ENCODE measurements at places on chromosomes 6 and 20. TPM values are rescaled to one million over a fixed set of nuclear protein-coding genes. Genes with fewer than 3 reads are reported as not detected.

The FAM209A gene
- not detected for total RNA-seq

DNA sequence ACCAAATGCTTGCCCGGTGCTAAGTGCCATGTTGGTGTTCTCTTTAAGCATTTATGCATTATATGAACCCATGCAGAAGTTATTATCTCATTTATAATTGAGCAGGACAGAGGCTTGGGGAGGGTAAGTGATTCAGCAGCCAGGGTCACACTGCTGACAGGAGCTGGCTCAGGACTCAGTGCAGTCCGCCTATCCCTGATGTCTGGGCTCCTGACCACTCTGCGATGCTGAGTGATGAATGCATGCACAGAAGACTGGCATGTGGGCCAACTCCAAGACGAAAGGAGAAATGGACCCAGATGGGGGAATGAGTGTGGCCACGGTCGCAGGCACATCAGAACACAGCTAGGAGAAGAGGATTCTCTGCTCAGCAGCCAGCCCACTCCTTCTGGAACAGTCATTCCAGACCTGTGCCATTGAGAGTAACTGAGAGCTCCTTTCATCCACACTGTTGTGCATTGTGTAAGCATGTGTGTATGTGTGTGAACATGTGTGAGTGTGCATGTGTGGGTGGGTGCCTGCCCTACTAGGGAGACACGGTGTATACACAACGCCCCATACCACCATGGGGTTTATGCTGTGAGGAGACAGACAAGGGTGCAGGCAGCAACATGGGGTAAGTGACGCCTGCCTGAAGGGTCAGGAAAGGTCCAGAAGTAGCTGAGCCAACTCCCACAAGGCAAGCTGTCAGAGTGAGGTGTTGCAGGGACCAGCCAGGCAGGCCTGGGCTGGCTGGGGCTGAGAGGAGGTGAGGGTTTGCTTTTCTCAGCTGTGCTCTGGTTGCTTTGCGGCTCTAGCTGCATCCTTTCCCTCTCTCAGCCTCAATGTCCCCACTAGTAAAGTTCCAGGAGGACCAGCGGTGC is 97.8 kb upstream of the PMEPA1 start:
- DNase-seq: no peak

GRCh38 chr6:34816635-34817301 is 24.9 kb downstream of the BLTP3A start:
- no peak for DNase-seq

DNA sequence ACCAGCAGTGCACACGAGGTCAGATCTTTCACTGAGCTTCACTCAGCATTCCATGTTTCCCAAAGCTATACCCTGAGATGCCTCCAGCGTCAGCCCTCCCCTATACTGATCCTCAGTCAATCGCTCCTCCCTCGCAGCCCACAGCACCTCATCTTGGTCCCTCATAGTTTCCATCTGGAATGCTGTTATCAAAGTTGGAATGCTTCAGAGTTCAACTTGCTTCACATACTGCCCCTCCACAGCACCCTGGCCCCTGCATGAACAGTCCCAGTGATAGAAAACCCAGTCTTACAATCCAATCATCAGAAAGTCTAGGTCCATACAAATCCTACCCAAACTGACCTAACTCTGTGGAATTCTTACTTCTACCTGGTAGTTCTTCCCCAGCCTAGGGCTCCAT is 20.0 kb downstream of the SPAG4 start:
- no peak for DNase-seq

- DNase-seq: no peak
Observed at GRCh38 chr6:3878048-3878666, 29.0 kb downstream of the FAM50B start.

GRCh38 chr6:121951918-121952379 is 447.5 kb upstream of the HSF2 start:
- DNase-seq: peak; percentile 85

The BNIP5 gene
- not detected for total RNA-seq

DNA sequence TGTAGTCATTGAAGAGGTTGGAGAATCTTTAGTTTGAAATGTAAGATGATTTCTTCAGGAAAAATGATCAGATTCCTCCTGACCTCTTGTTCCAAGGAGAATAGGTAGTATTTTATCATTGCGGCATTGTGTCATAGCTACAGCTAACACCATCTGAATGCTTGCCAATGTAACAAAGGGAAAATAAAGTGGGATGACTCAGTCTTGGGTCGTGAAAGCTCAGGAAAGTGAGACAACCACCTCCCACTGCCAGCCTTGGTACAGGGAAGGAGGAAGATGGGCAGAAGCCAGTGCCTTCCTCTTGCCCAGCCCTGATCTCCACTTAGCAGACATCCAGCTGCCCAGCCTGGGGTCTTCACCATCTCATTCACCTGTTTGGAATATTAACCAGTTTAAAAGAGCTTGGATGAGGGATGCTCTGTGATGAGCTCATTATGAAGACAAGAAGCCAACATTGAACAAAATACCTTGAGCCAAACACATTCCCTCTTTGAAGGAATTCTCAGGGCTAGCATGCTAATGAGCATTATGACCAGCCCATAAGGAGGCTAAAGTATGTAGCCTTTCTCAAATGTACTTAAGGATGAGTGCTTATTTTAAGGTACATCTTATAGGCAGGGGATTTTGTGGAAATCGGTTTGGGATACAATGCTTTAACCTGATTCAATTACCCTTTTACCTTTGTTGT is 40.0 kb upstream of the APCDD1L start:
- DNase-seq: peak; percentile 77

The DNAH8 gene
- 0.97 TPM for total RNA-seq

- no peak for DNase-seq
Observed at GRCh38 chr6:170264086-170264485, 26.8 kb downstream of the DLL1 start.

The PKHD1 gene
- not detected for total RNA-seq

DNA sequence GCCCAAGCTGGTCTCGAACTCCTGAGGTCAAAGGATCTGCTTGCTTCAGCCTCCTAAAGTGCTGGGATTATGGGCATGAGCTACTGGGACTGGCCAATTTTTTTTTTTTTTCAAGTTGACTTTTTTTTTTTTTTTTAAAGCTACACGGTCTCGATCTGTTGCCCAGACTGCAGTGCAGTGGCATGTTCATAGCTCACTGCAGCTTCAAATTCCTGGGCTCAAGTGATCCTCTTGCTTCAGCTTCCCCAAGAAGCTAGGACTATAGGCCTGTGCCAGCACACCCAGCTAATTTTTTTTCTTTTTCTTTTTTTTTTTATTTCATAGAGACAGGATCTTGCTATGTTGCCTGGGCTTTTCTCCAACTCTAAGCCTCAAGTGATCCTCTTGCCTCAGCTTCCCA is 59.5 kb downstream of the NCOA3 start:
- no peak for DNase-seq

The SMIM8 gene
- total RNA-seq: 8.2 TPM

DNA sequence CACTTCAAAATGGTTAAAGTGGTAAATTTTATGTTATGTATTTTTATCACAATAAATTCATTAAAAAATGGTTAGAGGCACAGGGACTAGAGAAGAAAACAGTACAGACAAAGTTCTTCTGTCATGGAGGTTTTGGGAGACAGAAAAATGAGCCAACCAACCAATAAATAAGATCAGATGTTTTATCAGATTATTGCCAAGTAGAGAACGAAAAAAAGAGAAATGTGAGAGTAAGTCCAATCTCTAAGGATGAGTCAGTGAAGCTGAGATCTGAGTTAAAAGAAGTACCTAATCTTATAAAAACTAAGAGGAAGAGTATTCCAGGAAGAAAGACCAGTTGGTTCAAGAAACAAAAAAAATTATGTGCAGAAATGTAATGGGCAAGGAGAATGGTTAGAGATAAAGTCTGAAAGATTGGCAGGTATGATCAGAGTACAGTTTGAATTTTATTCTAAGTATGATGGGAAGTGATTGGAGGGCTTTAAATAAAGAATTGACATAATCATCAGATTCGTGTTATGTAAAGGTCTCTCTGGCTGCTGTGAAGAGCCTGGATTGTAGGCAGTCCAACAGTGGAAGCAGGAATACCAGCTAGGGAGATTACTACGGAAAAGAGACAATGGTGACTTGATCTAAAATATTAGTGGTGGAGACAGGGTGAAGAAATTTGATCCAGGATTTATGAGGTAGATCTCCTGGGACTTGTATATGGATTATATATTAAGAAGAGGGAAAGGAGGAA is 79.6 kb downstream of the RCAN2 start:
- no peak for DNase-seq

GRCh38 chr6:133916650-133917151 is 27.8 kb downstream of the TCF21 start:
- peak; percentile 83 for DNase-seq

DNA sequence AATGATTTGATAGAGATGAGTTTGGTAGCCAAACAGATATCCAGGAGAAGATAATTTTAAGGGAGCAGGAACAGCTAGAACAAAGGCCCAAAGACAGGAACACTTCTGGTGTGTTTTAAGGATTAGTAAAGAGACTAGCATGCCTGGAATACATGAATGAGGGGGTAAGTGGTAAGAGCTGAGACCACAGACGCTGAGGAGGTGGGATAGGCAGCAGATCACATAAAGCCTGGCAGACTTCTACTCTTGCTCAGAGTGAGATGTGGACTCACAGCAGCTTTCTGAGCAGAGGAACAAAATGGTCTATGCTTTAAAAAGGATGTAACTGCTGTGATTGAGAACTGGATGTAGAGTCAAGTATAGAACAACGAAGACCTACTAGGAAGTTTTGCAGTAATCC is 100.1 kb downstream of the EPHA7 start:
- no peak for DNase-seq

DNA sequence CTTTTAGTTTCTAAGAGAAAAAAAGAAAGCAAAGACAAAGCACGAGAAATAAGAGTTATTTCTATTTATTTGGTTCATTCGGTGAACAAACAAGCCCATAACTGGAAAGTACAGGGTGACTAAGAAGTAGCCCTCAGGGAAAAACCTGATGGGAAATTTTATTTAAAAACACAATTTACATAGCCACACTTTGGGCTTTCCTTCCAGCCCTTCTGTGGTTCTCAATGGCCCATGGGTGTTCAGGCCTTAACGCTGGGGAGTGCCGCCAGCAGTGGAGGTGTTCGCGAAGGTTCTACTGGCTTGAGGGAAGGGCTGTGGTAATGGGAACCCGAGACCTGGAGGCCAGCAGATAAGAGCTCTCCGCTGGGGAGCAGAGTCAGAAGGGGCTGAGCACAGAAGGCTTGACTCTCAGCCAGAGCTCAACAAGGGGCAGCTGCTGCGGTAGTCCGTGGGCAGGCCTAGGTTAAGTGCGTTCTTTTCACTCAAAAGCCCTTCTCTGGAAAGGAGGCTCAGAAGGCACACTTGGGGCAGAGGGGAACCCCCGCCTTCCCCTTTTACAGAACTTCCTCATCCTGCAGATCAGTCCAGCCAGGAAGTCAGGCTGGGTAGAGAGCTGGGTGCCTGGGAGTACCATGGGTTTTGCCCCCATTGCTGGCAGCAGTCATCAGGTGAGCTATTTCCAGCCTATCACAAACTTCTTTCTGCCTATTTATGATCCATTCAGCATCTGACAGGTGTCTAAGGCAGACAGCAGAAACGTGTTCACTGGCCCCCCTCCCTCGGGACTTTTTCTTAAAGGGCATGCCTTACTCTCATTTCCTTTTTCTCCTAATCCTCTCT is 8.8 kb upstream of the CD83 start:
- DNase-seq: no peak

DNA sequence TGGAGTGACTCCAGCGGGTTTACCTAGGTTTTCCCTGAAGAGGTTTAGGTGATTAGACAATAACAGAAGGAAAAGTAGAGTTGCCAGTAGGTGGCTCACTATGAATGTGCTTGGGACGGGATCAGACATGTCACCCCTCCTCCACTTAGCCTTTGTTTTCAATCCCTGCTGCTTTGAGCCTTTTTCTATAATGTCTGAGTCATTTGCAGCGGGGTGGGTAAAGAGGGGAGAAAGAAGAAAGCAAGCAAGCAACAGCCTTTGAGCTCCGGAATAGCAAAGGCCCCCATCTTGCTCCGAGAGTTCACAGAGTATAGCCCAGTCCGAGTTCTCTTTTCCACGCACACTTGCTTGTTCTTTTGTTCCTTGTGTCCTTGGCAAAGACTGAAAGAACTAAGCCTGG is 129.1 kb downstream of the PACRG start:
- DNase-seq: peak; percentile 69

The RHAG gene
- not detected for total RNA-seq

Measured in endothelial cell of umbilical vein (primary cell).